ENCODE measurements at places on chromosomes 7 and 10. TPM values are rescaled to one million over a fixed set of nuclear protein-coding genes. Genes with fewer than 3 reads are reported as not detected.

DNA sequence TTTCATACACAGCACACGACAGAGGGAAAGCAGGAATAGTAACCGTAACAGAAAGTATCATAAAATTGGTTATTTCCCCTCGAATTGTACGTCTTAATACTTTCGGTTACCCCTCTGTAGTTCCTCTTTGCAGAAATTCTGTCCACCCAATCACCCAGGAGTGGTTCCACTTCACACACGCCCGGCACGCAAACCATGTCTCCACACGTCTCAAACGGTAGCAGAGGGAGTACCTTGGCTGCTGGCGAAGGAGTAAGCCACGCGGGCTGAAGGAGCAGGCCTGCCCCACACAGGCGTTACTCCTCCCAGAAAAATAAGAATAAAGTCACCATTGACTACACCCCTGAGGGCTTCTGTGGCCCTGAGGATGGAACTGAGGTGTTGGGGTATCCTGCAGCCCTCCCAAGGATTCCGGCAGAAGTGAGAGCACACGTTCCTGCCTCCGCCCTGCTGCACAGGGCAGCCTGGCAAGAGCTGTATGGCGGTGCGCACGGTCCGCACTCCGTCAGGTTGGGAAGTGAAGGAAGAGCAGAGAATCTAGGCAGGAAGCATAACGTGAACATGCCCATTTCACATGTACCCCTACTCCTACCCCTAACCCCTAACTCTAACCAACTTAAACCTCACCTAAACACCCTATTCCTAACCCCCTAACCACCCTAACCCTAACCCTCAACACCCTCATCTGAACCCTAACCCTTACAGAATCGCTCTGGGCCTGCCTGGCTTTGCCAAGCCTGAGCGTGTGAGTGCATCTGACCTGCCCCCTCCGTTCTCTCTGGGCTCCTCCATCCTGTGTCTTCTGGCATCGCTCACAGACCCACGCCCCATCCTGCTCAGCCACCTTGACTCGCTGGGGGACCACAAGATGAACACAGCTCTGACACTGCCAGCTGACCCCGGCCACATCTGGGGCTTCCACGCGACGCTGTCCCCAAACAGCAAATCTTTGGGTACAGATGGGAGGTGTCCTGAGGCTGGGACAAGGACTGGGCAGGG, 18.2 kb downstream of the GPR146 start:
- DNase-seq, result no peak

DNA sequence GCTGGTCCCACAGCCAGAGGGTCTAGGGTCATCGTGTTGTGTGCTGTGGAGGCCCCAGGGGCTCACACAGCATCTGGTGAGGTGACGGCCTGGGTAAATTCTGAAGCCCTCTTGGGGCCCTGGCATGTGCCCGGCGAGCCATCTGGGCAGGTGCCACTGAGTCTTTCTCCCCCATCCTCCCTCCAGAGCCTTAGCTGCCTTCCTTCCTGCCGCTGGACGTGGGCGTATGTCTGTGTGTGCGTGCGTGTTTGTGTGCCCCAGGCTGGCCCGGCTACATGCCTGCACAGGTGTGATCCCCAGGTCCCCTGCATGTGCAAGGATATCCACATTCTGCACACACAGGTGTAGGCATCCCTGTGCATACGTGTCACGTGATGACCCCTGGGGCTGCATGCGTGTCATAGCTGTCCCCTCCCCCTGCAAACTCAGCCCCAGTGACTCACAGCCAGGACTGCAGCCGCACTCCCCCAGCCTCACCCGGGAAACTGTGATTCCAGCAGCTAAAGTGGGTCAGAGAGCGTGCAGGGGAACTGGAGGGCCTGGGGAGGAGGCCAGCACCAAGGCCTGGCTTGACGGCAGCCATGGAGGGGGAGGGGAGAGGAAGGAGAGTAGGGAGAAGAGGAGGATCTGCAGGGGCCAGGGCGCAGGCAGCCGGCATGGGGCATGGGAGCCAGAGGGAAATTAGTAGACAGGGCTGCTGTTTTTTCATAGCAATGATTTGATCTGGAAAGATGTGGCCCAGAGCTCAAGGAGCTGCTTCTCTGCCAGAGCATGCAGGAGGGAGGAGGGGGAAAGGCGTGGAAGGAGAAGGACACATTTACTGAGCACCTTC, 46.4 kb downstream of the ELFN1 start:
- DNase-seq, result no peak

- no peak for DNase-seq
Observed at GRCh38 chr7:154857728-154858681, 144.9 kb downstream of the PAXIP1 start.

The SCIN gene
- polyA plus RNA-seq, result 4.0 TPM

The MYO1G gene
- polyA plus RNA-seq, result 1.7 TPM

The TUBAL3 gene
- polyA plus RNA-seq, result 69.4 TPM

The BHLHA15 gene
- 0.34 TPM for polyA plus RNA-seq

The ADRA2A gene
- 11.6 TPM for polyA plus RNA-seq

All from small intestine (tissue), 16 donors.